ENCODE measurements at places on chromosomes 4 and X. TPM values are rescaled to one million over a fixed set of nuclear protein-coding genes. Genes with fewer than 3 reads are reported as not detected.

GRCh38 chr4:118904935-118905334 lies 16.3 kb downstream of the SYNPO2 start:
- no peak for DNase-seq

GRCh38 chr4:145755802-145756201 lies 75.9 kb downstream of the C4orf51 start:
- DNase-seq: no peak

DNA sequence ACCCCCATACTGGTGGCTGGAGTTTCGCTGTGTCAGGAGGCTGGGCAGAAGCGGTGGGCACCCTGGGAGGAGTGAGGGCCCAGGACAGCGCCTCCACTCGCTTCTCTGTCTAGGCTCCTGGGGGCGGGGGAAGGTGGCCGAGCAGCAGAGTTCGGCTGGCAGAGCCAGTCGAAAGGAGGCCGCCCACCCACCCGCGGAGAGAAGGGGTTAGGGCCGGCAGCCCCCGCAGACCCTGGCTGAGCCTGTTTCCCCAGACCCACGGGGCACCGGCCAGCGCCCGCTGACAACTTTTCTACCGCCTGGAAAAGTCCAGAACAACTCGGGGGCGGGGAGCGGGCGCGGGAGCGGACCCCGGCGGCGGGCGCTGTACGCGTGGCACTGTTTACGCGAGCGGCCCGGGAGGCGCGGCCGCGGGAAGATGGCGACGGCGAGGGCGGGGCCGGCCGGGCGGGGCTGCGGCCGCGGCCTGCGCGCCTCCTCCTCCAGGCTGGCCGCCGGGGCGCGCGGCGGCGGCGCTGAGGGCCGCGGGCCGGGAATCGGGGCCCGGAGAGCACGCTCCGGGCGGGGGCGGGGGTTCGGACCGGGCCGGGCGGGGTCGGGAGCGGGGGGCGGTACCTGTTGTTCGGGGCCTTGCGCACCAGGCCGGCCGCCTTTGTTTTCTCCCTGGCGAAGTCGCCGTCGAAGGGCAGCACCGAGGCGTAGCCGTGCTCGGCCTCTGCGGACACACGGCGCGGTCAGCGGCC lies 628 bp downstream of the MXD4 start:
- DNase-seq: no peak

DNA sequence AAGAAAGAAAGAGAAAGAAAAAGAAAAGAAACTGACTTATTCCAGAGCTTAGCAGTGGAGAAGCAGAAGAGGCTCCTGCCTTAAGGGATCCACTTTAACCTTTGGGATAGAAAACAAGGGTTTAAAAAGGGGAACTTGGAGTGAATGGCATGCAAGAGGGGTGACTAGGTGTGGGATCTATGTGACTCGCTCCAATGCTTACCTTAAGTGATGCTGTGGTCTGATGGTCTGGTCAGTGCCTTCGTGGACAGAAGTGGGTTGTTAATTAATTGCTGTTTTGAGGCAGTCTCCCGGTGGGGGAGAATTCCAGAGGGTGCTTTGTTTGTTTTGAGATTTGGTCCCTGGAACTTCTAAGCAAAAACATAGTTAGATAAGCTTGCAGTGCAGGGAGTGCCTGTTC lies 21.1 kb upstream of the RHOXF1 start:
- no peak for DNase-seq

DNA sequence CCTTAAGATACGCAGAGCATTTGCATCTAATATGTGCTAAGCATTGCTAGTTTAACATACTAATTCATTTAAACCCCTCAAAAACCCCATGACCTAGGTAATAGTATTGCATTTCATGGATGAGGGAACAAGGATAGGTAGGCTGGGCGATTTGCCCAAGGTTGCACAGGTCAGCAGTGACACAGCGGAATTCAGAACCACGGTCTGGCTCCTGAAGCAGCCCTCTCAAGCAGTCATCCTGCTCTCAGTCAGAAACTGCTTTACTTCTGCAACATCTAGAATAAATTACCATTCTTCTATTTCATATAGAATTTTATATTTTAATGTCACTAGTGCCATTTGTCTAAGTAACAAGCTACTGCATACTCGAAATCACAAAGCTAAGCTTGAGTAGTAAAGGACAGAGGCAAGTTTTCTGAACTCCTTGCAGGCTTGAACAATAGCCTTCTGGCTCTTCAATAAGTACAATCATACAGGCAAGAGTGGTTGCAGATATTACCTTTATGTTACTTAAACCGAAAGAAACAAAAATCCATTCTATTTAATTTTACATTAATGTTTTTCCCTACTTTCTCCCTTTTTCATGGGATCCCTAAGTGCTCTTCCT lies 555 bp upstream of the SPP1 start:
- no peak for DNase-seq

DNA sequence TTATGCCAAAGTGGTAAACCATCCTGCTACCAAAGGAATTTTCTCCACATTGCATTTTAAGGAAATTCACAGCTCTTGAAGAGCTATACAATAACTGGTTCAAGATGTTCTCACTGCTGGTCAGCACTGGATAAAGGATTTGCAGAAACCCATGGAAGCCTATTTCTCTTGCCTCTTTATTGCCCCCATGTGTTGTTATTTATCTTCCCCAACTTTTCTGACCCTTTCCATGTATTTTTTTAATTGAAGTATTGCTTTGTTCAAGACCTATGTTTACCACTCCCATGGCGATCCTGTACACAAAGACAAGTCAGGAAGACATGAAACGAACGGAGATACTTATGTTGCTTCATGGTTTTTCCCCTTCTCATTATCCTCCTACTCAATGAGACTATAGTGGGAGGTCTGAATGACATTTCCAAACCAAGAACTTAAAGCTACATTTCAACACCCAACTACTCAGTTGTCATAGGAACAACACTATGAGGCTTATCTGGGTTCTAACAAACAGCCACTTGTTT lies 566.4 kb upstream of the DIPK2B start:
- no peak for DNase-seq

- peak; percentile 49 for DNase-seq
Measured at GRCh38 chrX:46777971-46778810, 19.3 kb upstream of the SLC9A7 start.

GRCh38 chr4:168218645-168219044 lies 99.9 kb downstream of the DDX60 start:
- no peak for DNase-seq

GRCh38 chr4:22780317-22780716 lies 87.6 kb downstream of the GBA3 start:
- DNase-seq: no peak

GRCh38 chr4:184324939-184325477 lies 107.3 kb upstream of the ENPP6 start:
- DNase-seq: no peak

- DNase-seq: no peak
Measured at GRCh38 chrX:50407976-50408375, 62.6 kb downstream of the DGKK start.

DNA sequence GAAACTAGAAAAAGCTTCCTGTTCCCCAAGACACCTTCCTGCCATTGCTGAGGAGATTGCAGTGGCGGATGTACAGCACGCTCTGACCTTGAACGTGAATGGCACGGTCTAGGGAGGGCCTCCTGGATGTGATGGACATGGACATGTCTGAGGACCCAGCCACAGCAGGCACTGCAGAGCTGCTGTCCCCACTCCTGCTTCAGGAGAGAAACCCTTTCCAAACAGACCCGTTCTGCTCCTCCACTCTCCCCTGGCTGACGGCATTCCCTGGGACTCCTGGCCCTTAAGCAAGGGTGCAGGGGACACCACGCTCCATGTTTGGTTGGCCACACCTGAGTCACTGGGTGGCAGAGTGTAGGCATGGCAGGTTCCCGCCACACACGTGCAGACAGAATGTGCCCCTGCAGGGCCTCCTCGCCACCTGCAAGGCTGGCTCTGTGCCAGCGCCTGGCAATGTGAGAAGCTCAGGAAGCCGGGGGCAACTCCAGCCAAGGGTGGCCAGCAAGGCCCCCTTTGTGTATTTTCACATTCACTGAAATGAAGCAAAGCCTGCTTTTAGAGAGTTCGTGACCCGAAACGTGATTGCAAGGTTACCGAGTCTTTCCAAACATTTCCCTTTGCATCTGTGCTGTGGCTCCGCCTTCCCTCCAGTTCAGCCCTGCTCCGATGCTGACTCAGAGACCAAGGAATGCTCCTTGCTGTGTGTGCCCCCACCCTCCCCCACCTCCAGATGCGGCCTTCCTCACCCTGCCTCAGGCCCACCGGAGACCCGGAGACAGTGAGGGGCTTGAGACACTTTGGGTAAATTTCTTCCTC lies 46.1 kb downstream of the HTRA3 start:
- DNase-seq: peak; percentile 45

- no peak for DNase-seq
Measured at GRCh38 chr4:175460414-175460813, 351.6 kb downstream of the GPM6A start.

Gene GAGE13
- polyA plus RNA-seq: not detected

DNA sequence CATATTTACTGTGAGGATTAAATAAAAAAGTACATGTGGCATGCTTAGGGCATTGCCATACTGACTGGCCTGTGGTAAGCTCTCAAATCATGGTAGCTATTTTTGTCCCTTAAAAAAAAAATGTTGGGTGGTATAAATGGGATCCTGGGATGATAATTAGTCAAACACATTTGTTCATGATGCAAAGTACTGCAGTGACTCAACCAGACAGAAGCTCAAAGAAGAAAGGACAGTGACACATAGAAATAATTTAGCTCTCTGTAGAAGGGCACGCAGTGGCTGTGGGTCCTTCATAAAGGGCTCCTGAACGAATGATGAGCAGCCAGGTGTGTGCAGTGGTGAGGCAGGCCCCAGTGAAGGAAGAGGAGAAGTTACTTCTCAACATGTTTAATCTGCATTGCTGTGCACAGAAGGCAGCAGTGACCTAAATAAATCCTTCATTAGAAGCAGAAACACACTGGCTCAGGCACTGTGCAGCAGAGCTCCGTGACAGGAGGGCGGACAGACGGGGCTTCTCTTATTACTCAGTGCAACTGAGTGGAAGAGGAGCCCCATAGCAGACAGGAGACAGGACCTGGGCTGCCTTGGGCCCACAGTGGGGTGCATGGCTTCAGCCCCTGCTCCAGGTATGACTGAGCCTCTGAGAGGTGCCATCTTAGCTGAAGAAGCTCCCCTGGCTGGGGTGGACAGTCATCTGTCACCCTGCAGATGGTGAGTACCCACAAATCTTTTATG lies 20.3 kb downstream of the HS3ST1 start:
- DNase-seq: no peak

Gene PTCHD1
- polyA plus RNA-seq: 0.06 TPM

GRCh38 chr4:13364172-13364571 lies 120.0 kb downstream of the RAB28 start:
- DNase-seq: no peak

- DNase-seq: no peak
Measured at GRCh38 chr4:10743357-10743756, 58.8 kb upstream of the CLNK start.

Gene DAPP1
- 2.6 TPM for polyA plus RNA-seq

DNA sequence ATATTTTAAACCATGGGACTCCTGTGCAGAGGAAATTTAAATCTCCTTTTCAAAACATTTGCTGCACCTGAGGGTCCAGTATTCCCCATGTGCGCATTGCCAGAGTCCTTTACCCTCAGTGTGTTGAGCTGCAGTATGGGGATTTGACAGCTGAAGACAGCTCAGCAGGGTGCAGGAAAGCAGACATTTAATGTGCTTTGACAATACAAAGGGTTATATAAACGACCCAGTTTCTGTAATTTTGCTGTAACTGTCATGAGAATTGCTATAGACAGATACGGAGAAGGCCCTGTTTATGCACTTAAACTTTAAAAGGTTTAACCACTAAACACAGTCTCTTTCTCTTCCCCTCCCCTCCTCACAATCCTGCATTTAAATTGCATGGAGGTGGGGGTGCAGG lies 393.4 kb downstream of the MID1IP1 start:
- DNase-seq: no peak

DNA sequence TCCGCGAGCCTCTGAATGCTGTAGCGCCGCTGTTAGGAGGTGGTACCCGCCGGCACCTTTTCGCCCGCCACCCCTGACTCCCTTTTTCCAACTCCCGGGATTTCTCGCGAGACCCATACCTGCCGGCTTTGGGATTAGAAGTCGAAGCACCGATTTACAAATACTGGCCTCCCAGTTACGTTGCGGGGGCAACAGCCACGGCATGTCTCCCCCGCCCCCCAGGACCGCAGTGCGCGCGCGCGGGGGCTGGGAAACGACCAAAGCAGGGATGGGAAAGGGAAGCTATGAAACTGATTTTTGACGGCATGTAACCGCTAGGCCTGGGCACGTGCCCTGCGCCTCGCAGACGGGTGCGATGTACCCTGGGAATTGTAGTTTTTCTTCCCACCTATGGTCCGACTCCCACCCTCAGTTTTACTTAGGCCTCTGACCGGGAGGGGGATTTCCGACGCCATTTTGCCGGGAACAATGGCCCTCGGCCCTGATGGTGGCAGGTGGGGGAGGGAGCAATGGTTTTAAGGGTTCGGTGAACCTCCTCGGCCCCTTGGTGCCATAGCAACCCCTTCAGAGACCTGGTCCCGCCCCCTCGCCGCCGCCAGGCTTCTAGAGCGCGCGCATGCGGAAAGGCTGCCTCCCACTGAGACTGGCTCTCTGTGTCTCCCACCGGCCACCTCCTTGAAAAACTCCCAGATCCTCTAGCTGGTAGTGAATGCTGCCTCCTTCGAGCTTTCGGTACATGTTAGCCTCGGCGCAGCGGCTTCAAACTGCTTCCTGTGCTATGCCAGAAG lies 772 bp upstream of the WNK3 start:
- DNase-seq: peak; percentile 84

Gene FAM114A1
- 52.8 TPM for polyA plus RNA-seq

Gene DCAF16
- 75.0 TPM for polyA plus RNA-seq

DNA sequence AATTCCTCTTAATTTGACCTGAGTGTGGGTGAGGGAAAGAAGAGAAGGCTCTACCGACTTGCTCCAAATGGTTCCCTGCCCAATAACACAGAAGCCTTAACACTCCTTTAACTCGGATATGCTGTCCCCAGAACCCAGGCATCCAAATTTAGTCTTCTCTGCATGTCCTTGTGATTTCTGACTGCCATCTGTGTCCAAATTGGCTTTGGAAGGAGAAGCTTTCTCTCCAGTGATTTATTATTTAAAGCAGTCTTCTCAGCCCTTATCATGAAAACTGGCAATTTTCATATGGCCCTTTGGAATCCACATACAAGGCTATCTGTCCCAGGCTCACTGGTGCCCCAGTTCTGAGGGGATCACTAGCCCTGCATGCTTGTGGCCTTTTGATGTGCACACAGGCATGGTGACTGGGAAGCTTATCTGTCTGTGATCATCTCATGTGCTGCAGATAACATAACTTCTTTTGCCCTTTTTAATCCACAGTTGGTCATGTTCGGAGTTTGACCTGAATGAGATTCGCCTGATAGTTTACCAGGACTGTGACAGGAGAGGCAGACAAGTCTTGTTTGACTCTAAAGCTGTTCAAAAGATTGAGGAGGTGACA lies 56.7 kb downstream of the FNIP2 start:
- DNase-seq: no peak

GRCh38 chr4:81346719-81347118 lies 125.0 kb downstream of the RASGEF1B start:
- DNase-seq: no peak

Gene LANCL3
- 4.0 TPM for polyA plus RNA-seq

DNA sequence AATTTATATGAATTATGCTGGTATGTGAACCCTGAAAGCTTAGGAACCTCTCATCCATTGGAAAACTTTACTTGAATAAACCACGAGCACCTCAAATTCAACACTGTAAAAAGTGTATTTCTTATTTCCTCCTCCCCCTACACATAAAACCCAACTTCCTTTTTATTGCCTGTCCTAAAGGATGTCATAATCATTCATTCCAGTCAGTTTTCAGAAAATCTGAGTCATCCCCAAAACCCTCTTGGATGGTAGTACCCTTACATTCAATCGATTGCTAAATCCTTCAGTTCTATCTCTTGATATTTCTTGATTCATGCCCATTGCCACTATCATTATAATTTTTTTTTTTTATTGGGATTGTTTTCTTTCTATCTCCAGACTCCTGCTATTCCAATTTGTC lies 91.1 kb upstream of the ATP8A1 start:
- no peak for DNase-seq
